ENCODE measurements at places on chromosomes 11 and 22.

DNA sequence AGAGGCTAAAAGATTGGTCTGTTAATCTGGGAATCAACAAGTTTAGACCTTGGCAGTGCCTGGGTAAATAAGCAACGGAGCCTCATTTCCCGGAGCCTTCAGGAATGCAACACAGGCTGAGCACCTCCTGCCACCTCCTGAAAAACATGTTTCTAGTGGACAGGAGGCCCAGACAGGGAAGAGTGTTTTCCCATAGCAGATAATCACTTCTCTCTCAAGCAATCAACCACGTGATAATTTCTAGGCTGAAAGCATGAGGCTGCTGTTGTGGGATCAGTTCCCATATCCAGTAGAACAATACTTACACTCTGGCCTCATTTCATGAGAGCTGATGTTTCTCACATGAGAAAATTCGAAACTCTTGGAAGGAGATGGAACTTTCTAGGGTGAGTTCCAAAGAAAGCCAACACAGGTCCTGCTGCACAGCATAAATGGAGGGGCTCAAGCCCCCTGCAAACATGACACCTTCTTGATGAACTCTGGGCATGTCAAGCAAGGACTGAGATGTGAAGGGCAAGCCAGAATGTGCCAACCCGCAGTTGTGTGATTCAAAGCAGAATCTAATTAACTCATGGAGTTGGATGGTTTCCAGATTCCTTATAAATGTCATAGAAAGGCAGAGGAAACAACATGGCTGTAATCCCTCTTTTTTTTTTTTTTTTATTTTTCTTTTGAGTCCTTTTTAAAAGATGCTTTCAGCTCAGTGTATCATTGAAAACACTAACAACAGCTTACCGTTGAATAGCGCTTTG is 228.5 kb upstream of the SESN3 start:
- no peak for DNase-seq

DNA sequence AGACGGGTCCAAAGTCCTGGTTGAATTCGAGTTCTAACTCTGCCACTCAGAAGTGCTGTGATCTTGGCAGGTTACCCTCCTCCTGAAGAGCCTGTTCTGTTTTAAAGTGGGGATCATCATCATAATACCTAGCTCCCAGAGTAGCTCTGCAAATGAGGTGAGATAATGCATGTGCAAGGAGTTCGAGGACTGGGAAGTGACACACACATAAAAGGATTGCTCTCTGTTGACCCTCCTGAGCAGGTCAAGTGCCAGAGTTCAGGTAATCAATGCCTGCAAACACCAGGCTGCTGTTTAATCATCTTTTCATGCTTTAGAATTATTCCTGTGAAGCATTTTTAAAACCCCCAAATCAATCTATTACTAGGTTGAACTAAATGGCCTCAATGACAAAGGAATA is 19.9 kb downstream of the RCN1 start:
- DNase-seq: no peak

DNA sequence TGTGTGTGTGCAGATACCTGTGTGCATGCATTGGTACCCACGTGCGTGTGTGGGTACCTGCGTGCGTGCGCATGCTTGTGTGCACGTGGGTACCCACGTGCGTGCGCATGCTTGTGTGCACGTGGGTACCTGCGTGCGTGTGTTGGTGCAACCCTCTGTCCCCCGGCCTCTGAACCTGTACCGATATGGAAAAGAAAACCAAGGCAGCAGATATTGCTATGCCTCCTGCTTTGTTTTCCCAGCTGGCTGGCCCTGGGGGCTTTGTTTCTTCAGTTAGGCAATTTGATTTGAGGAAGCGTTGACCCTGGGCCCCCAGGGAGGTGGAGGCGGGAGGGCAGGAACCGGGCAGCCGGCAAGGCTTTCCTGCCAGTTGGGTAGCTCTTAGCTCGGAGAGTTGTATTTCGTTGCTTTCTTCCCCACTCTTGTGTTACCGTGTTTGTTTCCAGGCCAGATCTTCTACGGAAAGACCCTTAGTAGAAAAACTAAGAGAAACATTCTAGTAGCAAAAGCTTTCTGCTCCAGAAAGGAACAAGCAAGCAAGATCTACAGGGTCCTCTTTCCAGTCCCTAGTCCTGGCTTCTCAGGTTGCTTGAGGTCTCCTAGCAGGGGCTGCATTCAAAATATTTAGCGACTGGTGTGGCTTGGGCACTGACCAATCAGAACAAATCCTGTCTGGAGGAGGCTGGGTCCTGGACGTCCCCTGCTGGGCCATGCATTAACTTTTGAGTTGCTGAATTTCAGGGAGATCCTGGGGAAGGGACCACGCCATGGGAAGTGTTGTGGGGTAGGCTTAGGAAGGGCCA is 26.3 kb upstream of the SORL1-AS1 start:
- no peak for DNase-seq

- DNase-seq: no peak
These were observed 25.6 kb downstream of the NARS2 start for GRCh38 chr11:78548911-78549590.

GRCh38 chr22:17562906-17563870 is at the start of gene SLC25A18:
Gene SLC25A18, plus strand, starts transcription at chr22:17563498. Its CDS starts 16,447 bp downstream, at chr22:17579945.
- DNase-seq: no peak

DNA sequence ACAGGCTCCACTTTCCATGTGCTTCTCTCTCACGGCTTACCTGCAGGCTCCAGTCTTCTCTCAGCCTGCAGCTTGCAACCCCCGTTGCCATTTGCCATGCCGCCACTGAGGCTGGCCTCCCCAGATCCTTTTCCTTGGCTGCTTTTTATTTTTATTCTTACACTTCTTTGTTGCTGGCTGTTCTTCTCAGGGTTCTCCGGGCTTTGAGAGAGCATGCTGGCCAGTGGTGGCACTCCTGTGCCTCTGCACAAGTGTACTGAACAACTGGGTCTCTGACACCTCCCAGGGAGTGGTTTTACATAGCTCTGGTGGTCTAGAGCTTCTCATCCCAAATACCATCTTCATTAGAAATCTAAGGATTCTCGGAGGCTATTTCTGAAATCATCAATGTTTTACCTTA is 241.7 kb upstream of the MTNR1B start:
- DNase-seq: no peak

- no peak for DNase-seq
These were observed 864 bp upstream of the USP28 start for GRCh38 chr11:113876074-113876797.

Measured in activated CD8-positive, alpha-beta memory T cell treated with anti-CD3 and anti-CD28 coated beads, Interleukin-2, amount 50 U/mL, for 4 hours (primary cell).